ENCODE measurements at places on chromosomes 3 and 15. TPM values are rescaled to one million over a fixed set of nuclear protein-coding genes. Genes with fewer than 3 reads are reported as not detected.

DNA sequence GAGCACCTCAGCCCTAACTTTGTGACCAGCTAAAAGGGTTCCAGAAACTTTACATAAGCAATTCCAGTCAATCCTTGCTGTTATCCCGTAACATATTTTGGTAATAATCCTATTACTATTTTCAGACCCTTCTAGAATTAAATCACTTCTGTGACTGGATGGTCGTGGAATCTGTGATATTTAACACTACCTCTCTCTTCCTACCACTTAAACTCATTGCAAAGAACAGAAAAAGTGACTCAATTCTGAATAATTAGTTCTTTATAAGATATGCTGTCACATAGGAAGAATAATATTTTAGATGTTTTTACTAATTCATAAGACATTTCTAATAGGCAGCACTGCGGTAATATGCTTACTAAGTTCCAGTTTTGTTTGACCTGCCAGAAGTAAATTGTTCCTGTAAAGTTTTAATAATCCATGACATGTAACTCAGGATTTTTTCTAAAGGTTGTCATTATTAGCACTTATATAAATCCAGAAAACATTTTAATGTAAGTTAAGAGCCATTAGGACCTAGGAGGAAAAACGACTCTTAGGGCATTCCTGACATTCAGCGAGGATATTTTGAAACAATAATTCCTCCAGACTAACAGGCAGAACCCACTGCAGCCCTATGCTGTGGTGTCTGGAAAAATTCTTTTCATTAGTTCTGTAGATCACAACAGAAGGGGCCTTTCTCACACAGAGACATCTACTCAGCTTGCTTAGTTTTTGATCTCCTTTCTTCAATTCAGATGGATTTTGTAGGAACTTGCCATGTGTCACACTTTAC is 113.3 kb upstream of the MBNL1 start:
- H3K27ac ChIP-seq = no peak overlapping the region
- no peak overlapping the region for H3K4me3 ChIP-seq
- H3K27me3 ChIP-seq = no peaks in the 10 kb centered on the region
- no peaks in the 10 kb centered on the region for H3K4me1 ChIP-seq
- no peaks in the 10 kb centered on the region for H3K36me3 ChIP-seq
- no peak for DNase-seq

- peak overlapping the region; percentile 29 for H3K27ac ChIP-seq
- H3K36me3 ChIP-seq = no peaks in the 10 kb centered on the region
- no peaks in the 10 kb centered on the region for H3K27me3 ChIP-seq
- no peak overlapping the region for H3K4me3 ChIP-seq
- peaks cover 42% of the 10 kb centered on the region for H3K4me1 ChIP-seq
Measured at GRCh38 chr3:45644063-45644790, 45.0 kb upstream of the SACM1L start.

DNA sequence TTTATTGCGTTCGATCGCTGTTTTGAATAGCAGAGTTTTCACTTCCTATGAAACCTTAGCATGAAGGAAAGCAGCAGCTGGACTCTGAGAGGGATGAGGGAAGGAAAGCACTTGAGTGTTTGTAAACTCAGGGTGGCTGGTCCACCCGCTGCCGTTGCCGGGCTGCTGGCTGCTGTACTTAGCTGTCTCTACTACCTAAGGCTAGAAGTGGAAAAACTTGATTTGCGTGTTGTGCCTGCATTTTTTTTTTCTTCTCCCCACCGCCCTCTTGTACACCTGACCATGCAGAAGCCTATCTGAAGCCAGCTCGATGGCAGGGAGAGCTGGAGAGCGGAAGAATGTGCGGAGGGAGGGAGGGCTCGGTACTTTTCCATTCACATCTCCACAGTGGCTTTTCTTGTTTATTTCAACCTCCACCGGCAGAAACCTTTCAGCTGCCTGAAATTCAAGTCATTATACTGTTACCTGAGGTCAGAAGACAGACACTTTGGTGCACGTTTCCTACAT is 4.8 kb upstream of the BCL6 start:
- DNase-seq = no peak
- no peaks in the 10 kb centered on the region for H3K36me3 ChIP-seq
- H3K27ac ChIP-seq = no peak overlapping the region

- H3K4me1 ChIP-seq = no peaks in the 10 kb centered on the region
- no peaks in the 10 kb centered on the region for H3K27me3 ChIP-seq
- peaks cover 6% of the 10 kb centered on the region for H3K36me3 ChIP-seq
- no peak overlapping the region for H3K27ac ChIP-seq
- no peak for DNase-seq
Measured at GRCh38 chr3:45536316-45536715, 58.2 kb upstream of the LIMD1 start.

DNA sequence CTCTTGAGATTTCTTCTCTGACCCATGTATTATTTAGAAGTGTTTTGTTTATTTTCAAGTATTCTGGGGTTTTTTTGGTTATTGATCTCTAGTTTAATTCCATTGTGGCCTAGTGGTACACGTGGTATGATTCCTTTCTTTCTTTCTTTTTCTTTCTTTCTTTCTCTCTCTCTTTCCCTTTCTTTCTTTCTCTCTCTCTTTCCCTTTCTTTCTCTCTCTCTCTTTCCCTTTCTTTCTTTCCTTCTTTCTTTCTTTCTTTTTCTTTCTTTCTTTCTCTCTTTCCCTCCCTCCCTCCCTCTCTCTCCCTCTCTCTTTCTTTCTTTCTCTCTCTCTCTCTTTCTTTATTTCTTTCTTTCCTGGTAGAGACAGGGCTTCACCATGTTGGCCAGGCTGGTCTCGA is 85.7 kb upstream of the UBE2E1 start:
- H3K36me3 ChIP-seq = no peaks in the 10 kb centered on the region
- no peaks in the 10 kb centered on the region for H3K4me1 ChIP-seq
- H3K4me3 ChIP-seq = no peak overlapping the region
- H3K27ac ChIP-seq = no peak overlapping the region
- H3K27me3 ChIP-seq = no peaks in the 10 kb centered on the region
- DNase-seq = no peak

GRCh38 chr15:90437516-90437915 is 49.5 kb downstream of the IQGAP1 start:
- H3K4me3 ChIP-seq = no peak overlapping the region
- no peaks in the 10 kb centered on the region for H3K36me3 ChIP-seq
- no peaks in the 10 kb centered on the region for H3K27me3 ChIP-seq

- no peaks in the 10 kb centered on the region for H3K27me3 ChIP-seq
- H3K27ac ChIP-seq = no peak overlapping the region
- DNase-seq = no peak
- no peaks in the 10 kb centered on the region for H3K4me1 ChIP-seq
- H3K4me3 ChIP-seq = no peak overlapping the region
- no peaks in the 10 kb centered on the region for H3K36me3 ChIP-seq
Measured at GRCh38 chr15:100042558-100042957, 299.2 kb downstream of the ADAMTS17 start.

- H3K36me3 ChIP-seq = no peaks in the 10 kb centered on the region
- H3K4me1 ChIP-seq = no peaks in the 10 kb centered on the region
- no peak for DNase-seq
- no peaks in the 10 kb centered on the region for H3K27me3 ChIP-seq
Measured at GRCh38 chr15:51619331-51620035, 3.1 kb downstream of the DMXL2 start.

DNA sequence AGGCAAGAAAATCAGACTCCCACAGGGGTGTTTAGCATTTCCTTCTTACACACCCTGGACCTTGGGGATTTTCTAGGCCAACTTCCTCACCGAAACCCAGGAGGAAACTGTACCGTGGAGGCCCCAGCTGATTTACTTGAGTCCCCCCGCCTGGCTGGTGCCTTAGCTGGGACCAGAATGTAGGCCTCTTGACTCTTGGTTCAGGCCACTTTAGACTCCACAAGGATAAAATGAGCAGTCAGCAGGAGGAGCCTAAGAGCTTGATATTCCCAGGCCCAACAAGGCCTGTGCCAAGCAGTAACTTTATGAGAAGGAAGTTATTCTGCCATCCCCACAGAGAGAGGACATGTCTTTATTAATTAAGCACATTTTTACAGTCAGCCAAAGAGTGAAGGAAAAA is 4.6 kb upstream of the APBA2 start:
- H3K36me3 ChIP-seq = no peaks in the 10 kb centered on the region
- no peak for DNase-seq
- H3K4me3 ChIP-seq = no peak overlapping the region
- no peak overlapping the region for H3K27ac ChIP-seq
- H3K27me3 ChIP-seq = no peaks in the 10 kb centered on the region

GRCh38 chr3:154931484-154931883 is 148.6 kb upstream of the MME start:
- H3K4me3 ChIP-seq = no peak overlapping the region
- peak overlapping the region; percentile 60 for H3K27ac ChIP-seq
- no peaks in the 10 kb centered on the region for H3K36me3 ChIP-seq
- no peak for DNase-seq

Gene BUB1B
- not detected for total RNA-seq

All from tibial nerve (tissue), 4 donors.